ENCODE measurements at places on chromosomes 5 and 9.

GRCh38 chr9:21840647-21841046, 38.2 kb downstream of the MTAP start:
- DNase-seq: no peak

- no peak for DNase-seq
These were observed 60.1 kb upstream of the UBAC1 start for GRCh38 chr9:136021171-136021871.

DNA sequence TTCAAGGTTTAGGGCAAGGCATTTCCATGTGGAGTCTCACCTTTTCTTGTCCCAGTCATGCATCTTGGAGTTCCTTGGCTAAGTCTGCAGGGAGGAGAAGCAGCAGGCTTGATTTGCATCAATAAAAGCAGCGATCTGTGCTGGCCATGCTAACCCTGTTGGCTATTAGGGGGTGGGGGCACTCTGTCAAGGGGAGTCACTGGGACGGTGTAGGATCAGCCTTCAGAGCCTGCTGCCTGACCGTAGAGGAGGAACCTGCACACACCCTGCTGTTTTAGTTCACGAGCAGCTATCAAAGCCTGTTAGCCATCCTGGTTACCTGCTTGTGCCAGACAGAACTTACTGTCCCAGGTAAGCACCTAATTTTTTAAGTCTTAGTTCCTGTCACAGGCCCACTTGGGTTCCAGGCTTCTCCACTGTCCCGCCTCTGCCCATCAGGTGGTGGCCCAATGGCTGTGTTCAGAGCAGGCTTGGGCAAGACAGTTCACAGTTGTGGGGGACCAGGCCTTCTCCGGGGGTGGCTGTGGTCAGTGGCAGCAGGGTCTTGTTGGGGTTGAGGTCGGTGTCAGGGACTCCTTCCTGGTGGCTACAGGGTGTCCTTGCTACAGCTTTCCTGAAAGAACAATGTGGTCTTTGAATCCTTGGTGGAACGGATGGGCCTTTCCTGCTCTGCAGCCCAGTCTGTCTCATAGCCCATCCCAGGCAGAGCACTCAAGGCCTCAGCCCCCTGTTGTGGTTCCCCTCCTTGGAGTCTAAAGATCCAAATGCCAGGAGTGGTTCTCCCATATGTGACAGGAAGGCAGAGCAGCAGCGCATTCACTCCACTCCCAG, 43.7 kb downstream of the SECISBP2 start:
- DNase-seq: peak; percentile 21

DNA sequence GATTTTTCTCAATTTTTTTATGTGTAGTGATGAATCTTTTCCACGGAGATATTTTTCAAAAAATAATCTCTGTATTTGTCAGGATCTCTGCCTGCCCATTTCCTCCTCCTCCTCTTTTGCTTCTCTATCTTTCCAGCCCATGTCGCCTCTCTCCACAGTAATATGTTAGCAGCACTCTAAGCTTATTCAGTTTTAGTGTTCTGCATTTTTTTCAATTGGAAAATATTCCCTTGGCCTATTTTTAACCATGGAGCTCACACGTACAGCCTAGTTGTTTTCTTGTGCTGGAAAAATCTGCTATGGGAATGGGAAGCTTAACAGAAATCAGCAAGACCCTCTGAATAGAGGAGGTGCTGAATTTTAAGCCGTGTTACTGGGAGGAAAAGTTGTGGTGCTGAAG, 16.3 kb downstream of the TRPC7 start:
- DNase-seq: no peak

DNA sequence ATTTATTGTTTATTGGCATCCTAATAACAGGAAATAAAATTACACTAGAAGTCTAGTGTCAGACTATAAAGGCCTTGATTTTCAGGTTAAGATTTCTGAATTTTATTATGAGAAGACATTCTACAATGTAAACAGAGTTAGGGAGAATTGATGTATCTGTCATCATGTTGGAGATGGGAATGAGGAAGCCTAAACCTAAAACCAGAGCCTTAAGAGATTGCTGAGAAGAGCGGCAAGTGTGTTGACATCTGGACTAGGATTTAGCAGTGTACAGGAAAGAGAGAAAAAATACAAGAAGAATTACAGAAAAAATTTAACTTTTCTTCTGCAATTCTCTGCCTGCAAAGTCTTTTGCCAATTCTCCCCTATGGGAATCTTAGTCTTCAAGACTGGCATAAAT, 525.5 kb downstream of the NR2F1-AS1 start:
- DNase-seq: no peak
